H7 (cell line): ENCODE measurements at places on chromosomes 2 and 18.
A peak's percentile ranks its signal among the peaks of the same experiment; 100 is the strongest.

DNA sequence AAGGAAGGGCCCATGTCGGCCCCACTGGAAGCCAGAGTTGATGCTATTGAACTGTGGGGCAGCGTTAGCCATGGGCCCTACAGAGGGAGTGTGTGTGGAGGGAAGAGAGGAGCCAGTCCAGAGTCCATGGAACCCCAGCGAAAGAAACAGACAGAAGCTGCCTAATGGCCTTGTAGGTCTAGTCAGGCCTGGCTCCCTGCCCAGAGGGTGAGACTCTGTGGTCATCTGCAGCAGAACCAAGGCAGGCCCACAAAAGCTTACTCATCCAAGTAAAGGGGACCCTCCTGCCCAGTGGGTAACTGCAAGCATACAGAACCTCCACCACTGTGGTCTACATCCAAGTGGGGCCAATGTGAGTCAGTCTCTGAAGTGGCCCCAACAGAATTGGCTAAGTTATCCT, 439.8 kb downstream of the TGIF1 start:
- no peak for DNase-seq

- DNase-seq = no peak
Measured at GRCh38 chr18:7488571-7488970, 78.5 kb upstream of the PTPRM start.

- DNase-seq = peak; percentile 63
Measured at GRCh38 chr2:176155356-176156044, 1.6 kb upstream of the HOXD3 start.

DNA sequence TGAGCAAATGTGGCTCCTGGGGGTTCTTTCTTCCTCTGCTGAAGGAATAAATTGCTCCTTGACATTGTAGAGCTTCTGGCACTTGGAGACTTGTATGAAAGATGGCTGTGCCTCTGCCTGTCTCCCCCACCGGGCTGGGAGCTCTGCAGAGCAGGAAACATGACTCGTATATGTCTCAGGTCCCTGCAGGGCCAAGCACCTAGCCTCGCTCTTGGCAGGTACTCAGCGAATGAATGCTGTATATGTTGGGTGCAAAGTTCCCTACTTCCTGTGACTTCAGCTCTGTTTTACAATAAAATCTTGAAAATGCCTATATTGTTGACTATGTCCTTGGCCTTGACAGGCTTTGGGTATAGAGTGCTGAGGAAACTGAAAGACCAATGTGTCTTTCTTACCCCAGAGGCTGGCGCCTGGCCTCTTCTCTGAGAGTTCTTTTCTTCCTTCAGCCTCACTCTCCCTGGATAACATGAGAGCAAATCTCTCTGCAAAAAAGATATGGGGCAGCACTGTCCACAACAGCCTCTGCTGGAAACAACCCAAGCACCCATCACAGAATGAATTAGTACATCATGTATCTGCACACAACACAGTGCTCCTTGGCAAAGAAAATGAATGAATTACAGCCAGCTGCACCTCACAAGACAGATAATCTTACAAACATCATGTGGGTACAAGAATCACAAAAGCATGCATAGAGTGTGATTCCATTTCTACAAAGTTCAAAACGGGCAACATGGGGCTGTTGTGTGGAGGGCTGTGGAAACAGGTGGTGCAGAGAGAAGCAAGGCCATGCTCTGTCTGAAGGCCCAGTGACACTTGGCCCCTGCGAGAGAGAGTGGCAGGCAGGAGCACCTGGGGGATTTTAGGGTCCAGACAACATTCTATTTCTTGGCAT, 6.6 kb downstream of the IL1RN start:
- DNase-seq = no peak

- DNase-seq = no peak
Measured at GRCh38 chr2:126658319-126658904, 2.5 kb downstream of the GYPC start.

GRCh38 chr18:23274638-23275482, 139.6 kb downstream of the CABLES1 start:
- peak; percentile 39 for DNase-seq

- DNase-seq = no peak
Measured at GRCh38 chr18:10877987-10878386, 271.4 kb downstream of the PIEZO2 start.

DNA sequence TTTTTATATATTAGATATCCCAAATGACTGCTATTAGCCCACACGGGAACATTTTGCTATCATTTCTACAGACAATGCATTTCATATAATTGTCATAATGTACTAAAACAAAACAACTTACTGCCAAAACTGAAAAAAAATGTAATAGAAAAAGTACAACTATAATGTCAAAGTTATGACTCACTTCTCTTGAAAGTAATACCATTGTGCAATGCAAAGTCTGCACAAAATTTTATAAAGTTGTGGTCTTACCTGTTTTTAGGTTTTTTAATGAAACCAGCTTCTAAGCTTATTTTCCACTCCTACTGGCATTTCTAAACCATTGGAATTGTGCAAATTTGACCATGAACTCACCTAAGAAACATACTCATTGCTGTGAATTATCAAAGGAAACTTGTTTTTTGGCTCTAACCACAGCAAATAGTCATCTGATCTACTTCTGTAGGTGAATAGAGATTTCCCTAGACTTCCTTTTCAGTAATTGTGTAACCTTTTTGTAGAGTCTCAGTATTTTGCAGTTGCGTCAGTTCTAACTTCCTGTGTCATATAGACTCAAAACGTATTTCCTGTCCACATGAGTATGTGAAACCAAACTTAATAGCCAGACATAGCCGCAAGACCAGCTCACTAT, 31.9 kb upstream of the TFPI start:
- no peak for DNase-seq

DNA sequence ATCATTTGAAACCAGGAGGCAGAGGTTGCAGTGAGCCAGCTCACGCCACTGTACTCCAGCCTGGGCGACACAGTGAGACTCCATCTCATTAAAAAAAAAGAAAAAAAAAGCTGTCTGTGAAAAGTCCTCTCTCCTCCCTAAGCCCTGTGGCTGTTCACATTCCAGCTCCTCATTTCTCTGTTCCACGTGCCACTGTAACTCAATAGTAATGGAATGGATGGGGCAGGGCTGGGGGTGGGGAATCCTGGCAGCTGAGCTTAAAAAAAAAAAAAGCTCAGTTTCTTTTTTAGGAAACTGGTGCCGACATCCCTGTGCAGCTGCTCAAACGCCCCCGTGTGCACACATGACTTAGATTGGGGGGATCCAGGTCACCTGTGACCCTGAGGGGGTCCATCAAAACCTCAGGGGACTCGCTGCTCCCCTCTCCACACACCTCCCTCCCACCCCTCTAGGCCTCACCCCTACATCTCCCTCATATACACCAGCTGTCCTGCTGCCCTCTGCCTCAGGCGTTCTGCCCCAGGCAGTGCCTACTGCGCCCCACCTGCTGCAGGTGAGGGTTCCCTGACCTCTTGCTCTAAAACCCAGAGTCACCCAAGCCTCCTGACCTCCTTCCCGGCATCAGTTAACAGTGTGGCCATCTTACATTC, 255.4 kb downstream of the AGAP1 start:
- no peak for DNase-seq

GRCh38 chr2:109452318-109453305, 161.2 kb downstream of the SEPTIN10 start:
- DNase-seq = no peak

GRCh38 chr18:906416-907114, 1.9 kb downstream of the ADCYAP1 start:
- DNase-seq = peak; percentile 78
